NB4 (cell line): ENCODE measurements at places on chromosomes 7 and 10.

DNA sequence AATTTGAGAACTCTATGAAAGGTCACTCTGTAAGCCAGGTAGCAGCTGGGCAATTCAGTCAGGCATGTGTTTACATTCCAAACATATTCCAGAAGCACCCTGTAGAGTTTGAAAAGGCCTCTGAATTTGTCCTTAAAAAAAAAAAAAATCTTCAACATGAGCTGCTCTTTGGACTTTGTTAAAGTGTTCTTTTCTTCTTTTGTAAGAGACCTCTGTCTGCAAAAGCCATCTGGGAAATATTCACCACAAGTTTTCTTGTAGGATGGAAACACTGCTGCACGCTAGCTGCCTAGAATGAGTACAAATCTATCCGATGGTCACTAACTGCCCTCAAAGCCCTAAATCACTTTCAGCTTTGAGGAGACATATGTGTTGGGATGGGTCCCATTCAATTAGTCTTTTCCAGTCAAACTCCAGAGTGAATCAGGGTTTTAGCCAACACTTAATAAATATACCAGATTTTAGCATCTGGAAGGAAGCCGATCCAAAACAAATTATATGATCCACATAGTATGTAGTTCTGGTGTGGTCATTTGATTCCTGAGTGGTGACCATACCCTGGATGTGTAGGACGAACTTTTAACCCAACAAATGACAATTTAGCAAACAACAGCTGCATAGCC lies 85.9 kb downstream of the CD36 start:
- DNase-seq: no peak

DNA sequence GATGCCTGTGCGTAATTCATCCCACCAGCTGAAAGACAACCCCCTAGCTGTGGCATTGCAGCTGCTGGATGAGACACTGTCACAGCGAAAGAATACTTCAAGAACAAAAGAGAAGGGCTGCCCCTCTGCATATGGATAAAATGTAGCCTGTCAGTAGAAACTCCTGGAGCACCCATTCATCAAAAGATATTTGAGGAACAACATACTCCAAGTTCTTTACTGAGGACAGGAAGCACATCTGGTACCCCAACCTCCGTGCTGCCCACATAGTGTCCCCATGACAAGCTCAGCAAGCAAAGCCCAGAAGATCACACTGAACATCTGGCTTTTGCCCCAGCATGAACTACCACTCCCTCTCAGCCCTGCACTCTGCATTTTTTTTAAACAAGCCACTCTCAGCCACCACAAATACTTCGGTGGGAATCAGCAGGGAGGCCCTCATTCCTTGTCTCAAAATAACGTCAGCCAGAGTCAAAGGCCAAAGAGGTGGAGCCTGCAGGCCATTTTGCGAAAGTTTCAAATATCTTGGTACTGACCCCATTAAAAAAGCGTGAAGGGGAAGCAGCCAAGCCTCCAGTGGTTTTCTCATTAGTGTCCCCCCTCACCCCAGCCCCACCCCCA lies 1.7 kb downstream of the CREB3L2 start:
- peak; percentile 82 for DNase-seq

DNA sequence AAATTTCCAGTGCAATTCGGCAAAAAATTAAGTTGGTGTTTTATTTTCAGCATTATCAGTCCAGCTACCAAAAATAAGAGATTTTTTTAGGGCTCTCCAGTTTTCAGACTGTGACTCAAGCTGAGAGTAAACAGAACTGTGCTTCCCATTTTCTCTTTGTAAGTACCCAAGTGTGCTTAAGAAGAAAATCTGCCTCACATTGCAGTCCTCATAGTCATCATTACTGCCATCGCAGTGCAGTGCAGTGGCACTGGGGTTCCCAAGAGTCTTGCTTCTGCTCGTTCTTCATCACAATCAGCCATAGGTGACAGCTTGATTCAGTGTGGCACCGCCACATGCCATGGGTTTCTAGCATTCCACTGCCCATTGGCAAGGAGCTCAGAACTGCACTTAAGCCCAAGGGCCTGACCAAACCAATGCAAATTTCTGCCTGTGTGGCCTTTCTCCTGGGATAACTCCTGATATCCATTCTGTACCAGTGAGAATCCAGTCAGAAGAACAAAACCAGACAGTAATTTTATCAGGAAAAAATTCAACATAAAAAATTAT lies 25.6 kb upstream of the ERCC6 start:
- DNase-seq: no peak

- DNase-seq: no peak
Observed at GRCh38 chr7:105185290-105186010, 171.4 kb downstream of the KMT2E start.

GRCh38 chr10:44647473-44647872 lies 262.6 kb upstream of the CXCL12 start:
- DNase-seq: no peak

- DNase-seq: no peak
Observed at GRCh38 chr10:62166331-62167131, 102.1 kb downstream of the RTKN2 start.

- no peak for DNase-seq
Observed at GRCh38 chr7:123440101-123440548, 94.3 kb downstream of the IQUB start.

DNA sequence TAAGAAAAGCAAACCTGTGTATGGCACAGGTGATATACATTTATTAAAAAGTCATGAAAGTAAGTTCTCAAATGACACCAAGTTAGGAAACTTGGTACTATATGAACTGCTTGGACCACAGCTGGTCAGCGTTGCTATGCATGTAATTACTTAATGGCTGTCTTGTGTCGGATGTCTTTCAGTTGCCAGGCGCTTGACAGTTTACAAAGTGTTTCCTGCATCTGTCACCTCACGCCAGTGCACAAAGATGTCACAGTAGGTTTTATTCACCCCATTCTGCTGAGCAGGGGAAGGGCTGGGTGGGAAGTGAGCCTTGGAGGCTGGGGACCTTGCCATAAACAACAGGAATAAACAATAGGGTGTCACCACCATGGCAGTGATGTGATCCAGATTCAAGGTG lies 35.8 kb downstream of the ADAM12 start:
- no peak for DNase-seq

DNA sequence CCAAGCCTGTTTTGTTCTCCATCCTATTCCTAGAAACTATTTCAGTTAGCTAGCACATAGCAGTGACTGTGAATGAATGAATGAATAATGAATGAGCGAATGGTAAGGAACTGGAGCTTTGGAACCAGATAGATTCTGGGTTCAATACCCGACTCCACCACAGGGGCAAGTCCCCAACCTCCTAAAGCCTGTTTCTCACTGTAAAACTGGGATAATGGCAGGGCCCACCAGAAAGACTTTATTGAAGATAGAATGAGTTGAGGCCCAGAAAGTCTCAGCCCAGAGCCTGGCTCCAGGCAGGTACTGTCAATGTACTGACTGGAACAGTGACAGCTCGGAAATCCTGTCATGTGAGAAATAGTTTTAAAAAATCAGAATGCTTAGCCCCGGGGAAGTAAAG lies 1.1 kb upstream of the CDH23 start:
- no peak for DNase-seq

- DNase-seq: no peak
Observed at GRCh38 chr7:117132321-117133120, 179.2 kb downstream of the ST7 start.

GRCh38 chr7:87128861-87129267 lies 23.4 kb upstream of the DMTF1 start:
- DNase-seq: no peak

GRCh38 chr7:66507764-66508296 lies 120.9 kb upstream of the KCTD7 start:
- no peak for DNase-seq

DNA sequence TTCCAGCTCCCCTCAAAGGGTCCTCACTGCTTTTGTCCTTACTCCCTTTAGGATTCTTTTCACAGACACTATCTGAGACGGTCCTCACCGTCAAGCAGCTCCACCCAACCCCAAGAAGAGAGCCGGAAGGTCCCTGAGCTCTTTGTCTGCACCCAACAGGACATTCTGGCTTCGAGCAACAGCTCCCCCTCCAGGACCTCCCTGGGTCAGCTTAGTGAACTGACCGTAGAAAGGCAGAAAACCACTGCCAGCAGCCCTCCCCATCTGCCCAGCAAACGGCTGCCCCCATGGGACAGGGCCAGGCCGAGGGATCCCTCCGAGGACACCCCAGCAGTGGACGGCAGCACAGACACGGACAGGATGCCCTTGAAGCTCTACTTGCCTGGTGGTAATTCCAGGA lies 19.9 kb downstream of the MINDY4 start:
- DNase-seq: no peak

GRCh38 chr10:6269953-6270867 lies 67.5 kb downstream of the PFKFB3 start:
- peak; percentile 74 for DNase-seq

GRCh38 chr10:46540412-46541016 lies 15.9 kb downstream of the GPRIN2 start:
- no peak for DNase-seq

- DNase-seq: no peak
Observed at GRCh38 chr10:92131275-92131820, 159.5 kb downstream of the CPEB3 start.

DNA sequence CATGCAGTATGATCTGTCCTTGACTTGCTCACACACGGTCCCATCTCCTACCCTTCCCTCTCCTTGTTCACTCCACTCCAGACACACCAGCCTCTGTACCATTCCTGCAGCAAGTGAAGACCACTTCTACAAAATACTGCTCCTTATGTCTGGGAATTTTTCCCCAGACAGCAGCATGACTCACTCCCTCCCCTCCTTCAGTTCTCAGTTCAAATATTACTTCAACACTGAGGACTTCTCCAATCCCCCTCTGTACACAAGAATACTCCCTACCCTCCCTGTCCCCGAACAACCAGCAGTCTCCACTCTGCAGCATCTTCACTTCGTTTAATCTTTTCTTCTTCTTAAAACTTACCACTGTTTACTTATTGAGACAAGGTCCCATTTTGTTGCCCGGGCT lies 474.0 kb downstream of the GPAM start:
- no peak for DNase-seq

DNA sequence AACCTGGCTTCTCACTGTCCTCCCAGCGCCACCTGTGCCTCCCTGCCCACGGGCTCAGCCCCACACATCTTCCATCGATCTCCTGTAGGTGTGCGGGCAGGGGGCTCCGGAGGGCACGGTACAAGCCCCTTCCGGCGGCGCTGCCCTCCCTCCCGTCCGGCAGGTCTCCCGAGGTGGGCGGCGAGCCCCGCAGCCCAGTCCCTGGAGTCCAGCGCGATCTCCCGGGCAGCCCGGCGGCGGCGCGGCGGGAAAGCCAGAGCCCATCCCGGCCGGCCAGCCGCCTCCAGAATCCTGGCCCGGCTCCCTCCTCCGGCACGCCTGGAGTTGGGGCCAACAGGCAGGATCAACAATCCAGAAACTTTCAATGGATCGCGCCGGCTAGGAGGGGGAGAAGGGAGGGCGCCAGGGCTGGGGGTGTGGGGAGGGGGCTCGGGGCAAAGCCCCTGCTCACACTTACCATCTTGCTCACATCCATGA lies 100.1 kb downstream of the HIP1 start:
- no peak for DNase-seq

- DNase-seq: no peak
Observed at GRCh38 chr7:132160611-132161532, 415.4 kb downstream of the PLXNA4 start.

GRCh38 chr7:112881-113280 lies 79.5 kb upstream of the FAM20C start:
- peak; percentile 79 for DNase-seq

- no peak for DNase-seq
Observed at GRCh38 chr10:47055386-47056246, 144.4 kb downstream of the PTPN20 start.

DNA sequence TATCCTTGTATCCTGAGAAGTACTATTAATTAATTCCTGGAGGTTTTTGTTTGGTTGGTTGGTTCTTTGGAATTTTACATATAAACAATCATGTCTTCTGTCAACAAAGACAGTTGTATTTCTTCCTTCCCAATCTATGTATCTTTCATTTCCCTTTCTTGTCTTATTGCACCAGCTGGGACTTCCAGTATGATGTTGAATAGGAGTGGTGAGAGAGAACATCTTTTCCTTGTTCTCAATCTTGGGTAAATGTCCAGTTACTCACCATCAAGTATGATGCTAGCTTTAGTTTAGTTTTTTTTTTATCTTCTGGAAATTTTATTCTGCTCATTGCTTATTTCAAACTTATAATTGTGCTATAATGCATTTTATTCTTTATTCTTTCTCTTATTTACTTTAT lies 7.4 kb upstream of the PAX4 start:
- DNase-seq: no peak

DNA sequence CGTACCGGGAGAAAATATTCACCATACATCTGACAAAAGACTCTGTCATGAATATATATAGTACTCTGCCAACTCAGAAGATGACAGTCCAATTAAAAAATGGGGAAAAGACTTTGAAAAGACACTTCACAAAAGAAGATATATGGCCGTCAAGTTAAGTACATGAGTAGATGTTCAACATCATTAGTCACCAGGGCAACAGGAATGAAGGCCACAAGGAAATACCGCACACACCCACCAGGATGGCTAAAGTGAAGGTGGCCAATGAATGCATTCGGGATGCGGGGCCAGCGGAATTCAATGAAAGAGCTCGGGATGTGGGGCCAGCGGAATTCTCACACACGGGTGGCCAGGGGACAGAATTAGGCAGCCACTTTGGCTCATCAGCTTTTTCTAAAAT lies 42.2 kb downstream of the MAD1L1 start:
- no peak for DNase-seq

DNA sequence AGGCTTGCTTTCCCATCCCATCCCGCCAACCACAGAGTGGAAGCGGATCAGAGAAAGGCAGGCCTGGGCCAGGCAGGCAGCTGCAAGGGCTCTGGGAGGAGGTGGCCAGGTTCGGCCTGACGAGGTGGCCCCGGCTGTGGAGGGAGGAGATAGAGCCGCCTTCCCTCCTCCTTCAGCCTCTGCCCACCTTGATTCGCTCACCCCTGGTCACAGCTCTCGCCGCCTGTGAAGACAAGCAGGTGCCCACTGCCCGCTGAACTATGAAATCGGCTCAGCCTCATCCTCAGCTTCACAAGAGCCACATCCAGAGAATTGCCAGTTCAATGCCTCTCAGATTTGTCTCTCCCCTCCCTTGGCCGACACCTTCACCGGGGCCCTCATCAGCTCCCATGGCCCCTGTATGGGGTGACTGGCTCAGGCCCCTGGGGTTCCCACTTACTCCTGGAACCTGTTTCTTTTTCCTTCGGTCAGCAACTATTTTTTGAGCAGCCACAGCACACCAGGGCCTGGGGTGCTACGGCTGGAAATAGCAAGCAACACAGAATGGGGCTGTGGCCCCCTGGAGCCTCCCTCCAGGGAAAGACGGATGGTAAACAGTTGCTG lies 80.0 kb upstream of the CHST15 start:
- DNase-seq: no peak

DNA sequence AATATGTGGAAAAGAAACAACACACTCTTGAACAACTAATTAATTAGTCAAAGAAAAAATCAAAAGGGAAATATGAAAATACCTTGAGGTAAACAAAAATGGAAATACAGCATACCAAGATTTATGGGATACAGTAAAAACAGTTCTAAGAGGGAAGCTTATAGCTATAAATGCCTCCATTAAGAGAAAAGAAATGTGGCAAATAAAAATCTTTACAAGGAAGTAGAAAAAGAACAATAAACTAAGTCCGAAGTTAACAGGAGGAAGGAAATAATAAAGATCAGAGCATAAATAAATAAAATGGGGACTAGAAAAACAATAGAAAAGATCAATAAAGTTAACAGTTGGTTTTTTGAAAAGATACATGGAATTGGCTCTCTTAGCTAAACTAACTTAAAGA lies 267.8 kb upstream of the NRP1 start:
- DNase-seq: no peak

GRCh38 chr10:78948621-78949030 lies 120.1 kb upstream of the ZMIZ1 start:
- no peak for DNase-seq

- DNase-seq: peak; percentile 65
Observed at GRCh38 chr7:106462365-106462859, 177.6 kb upstream of the NAMPT start.
